Left ventricle myocardium superior (tissue), 1 donor: ENCODE measurements at places on chromosomes 3 and 15. TPM values are rescaled to one million over a fixed set of nuclear protein-coding genes. Genes with fewer than 3 reads are reported as not detected.

- no peak for DNase-seq
Measured at GRCh38 chr3:16378920-16379319, 113.9 kb downstream of the OXNAD1 start.

GRCh38 chr3:170307671-170308405, 49.7 kb upstream of the SKIL start:
- no peak for DNase-seq

The SEMA3F gene
- 11.4 TPM for total RNA-seq

DNA sequence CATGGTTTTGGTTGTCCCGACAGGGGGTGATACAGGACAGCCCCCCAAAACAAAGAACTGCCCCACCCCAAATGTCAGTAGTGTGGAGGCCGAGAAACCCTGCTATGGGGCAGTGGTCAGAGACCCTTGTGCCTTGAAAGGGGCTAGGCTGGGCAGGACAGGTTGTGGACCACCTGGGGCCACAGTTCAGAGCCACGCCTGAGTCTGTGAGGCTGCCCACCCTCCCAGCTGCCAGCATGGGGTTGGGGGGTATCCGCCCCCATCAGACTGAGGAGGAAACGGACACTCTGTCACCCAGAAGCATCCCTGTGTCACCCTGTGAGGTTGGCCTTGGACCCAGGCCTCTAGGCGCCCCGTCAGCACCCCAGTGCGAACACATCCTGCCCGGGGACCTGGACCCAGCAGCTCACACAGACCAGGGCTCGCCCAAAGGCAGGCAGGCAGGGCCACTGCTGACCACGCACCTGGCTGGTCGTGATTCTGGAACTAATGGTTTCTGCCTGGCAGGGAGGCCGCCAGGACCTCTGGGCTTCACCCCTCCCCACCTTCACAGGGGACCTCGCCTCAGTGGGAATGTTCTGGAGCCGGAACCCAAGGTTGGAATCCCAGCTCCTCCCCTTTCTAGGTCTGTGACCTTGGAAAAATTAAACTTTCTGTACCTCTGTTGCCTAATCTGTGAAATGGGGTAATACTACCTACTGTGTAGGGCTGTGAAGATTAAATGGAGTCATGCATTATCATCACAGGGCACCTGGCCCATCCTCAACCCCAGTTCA, 1.4 kb downstream of the SLC41A3 start:
- DNase-seq = no peak

DNA sequence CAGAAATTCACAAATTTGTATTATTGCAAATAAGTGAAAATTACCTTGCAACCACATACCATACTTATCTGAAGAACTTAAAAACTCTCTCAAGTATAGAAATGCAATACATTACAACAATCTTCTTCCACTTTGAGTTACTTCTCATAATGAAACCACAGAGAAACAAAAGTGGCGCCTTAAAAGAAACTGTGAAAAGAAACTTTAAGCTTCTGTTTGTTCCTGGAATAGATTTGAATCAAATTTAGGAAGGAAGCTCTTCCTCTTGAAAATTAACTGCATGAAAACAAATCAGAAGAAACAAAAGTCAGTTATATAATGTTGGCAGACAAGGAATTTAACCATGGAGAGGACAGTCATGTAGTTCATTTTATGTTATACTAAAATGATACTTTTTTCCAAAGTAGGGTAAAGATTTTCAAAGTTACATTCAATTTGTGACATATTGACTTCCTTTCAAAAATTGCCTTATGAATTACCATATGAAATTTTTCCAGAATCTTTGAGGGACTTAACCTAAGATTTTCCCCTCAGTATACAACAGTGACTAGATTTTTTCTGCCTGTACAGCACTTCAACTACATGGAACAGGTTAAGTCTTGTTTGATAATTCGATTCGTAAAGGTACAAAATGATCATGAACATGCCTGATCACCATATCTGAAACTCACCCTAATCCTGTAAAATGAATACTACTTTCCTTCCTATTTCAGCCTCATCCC, 57.6 kb upstream of the TNFSF10 start:
- DNase-seq = no peak

DNA sequence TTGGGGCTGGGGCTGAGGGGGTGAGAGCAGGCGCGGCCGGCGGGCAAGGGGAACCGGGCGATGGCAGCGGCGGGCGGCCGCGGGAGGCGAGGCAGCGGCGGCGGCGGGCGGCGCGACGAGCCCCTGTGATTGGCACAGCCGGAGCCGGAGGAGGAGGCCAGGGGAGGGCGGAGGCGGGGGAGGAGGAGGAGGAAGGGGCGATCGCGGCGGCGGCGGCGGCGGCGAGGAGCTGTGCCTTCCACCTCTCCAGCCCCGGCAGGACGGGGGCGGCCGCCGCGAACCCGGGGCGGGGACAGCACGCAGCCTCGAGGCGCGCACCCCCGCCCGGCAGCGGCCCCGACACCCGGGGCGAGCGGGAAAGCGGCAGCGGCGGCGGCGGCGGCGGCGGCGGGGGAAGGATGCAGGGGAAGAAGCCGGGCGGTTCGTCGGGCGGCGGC, at the start of gene SLCO3A1:
Gene SLCO3A1, plus strand, starts transcription at position 198 of the 437 bp plus-strand sequence.
- DNase-seq = peak; percentile 91

DNA sequence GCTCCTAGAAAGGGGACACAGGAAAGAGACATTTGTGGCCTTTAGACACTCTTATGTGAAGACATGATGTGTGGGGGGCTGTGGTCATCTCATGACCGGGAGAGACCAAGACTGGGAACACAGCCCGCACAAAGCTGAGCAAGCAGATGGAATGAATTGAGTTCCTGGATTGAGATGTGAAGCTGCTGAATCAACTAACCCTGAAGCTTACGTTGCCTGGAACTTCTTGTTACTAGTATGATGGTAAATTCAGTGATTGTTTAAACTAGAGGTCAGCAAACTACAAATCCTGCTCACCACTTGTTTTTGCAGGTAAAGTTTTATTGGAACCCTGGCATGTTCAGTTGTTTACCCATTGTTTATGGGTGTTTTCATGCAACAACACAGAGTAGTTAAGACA, 83.4 kb upstream of the BHLHE40 start:
- no peak for DNase-seq

DNA sequence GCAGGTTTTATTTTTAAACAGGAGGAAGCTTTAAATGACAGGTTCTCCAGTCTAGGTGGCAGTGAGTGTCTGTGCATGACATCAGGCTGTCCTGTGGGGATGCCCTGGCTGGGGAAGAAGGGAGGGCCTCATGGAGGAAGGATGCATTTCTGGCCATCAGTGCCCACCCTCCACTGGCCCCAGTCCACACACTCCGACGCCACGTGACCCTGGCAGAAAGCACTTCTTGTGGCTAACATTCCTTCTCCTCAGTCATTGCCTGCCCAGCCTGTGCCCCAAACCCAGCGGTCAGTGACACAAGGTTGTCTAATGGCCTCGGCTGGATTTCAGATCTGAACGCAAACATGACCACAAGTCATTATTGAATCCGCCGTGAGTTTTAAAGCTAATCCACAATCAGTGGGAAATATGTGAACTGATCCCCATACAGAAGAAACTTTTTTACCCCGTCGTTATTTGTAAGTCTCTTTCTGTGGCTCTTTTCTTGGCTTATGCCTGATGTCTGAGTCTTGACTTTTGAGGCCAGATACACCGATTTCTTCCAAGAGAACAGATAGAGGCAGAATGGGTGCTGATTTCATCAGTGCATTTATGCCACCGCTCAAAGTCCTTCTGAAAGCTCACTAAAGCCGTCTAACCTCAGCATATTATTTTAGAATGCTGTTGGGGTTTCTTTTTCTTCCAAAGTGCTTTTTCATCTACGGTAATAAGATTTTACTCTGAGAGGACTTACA, 17.3 kb upstream of the LRRK1 start:
- no peak for DNase-seq
